ENCODE measurements at places on chromosomes 6 and 20.

DNA sequence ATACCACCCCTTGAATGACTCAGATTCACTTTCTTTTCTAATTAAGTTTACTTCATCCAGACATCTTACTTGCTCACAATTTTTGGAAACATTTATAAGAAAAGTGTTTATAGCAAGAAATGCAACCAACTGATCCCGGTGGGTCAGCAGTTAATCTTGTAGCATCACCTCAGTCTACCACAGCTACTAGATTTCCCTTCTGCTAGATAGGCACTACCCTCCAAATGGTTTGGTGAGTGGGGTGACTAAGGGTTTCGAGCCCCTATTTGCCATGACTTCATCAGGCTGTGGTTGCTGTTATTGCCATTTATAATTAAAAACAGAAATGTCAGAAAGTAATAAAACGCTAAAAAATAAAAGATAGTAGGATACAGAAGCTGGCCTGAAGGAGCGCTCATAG is 930.1 kb upstream of the GJE1 start:
- DNase-seq: no peak

- no peak for DNase-seq
Measured at GRCh38 chr20:53162251-53162835, 190.2 kb downstream of the TSHZ2 start.

GRCh38 chr6:142699391-142699790 is 245.6 kb downstream of the HIVEP2 start:
- DNase-seq: no peak

DNA sequence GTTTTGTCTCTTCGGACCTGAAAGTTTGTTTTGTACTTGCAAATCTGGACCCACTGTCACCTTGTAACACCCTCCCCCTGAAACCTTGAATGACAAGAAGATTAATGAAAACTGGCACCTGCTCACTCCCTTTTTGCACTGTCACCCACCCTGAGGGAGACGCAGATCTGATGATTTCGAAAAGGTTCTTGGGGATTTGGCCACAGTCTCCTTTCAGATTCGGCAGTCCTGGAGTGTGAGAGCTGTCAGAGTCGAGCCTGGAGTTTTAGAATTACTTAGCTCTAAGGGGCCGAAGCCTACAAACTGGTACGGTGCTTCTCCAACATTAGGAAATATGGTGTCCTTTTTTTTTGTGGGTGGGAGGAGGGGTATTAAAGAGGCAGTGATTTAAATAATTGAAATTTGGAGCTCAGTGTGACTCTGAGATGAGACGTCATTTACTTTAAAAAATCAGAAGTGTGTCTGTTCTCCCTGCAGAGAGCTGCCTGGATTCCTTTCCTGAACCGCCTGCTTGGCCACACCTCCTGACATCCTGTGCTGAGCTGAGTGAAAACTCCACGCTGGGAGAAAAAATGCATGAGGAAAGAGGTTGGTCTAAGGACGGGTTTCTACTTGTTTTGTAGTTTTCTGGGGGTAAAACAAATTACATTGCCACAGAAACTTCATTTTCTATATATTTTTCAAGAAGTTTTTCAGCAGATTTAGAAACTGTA is 447.0 kb upstream of the CDH4 start:
- no peak for DNase-seq

- DNase-seq: no peak
Measured at GRCh38 chr6:52984247-52984646, 10.8 kb downstream of the GSTA4 start.

- DNase-seq: no peak
Measured at GRCh38 chr6:161166677-161167076, 107.2 kb downstream of the AGPAT4 start.

- DNase-seq: no peak
Measured at GRCh38 chr6:22471746-22472145, 97.6 kb upstream of the HDGFL1 start.

GRCh38 chr6:141165002-141165665 is 967.6 kb upstream of the GJE1 start:
- no peak for DNase-seq

- no peak for DNase-seq
Measured at GRCh38 chr20:44756956-44757355, 11.3 kb downstream of the KCNK15 start.

GRCh38 chr20:51258582-51259165 is 235.8 kb upstream of the KCNG1 start:
- no peak for DNase-seq

DNA sequence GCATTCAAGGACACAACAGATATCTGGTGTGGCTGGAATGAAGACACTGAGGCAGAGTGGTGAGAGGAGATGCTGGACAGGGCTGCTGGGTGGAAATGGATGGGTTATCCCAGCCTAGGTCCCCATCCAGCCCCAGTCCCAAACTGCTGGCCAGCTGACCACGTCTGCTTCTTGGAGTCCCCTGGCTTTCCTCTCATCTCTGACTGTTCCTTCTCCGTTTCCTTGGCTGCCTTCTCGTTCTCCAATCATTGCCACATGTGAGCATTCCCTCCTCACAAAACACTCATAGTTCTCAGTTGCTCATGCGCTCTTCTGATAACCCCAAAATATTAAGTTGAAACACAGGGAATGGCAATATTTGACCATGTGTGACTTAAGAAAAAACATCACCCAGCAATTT is 31.5 kb downstream of the MAFB start:
- DNase-seq: no peak

GRCh38 chr6:153047386-153047785 is 44.9 kb upstream of the MTRF1L start:
- DNase-seq: no peak

GRCh38 chr6:165117121-165117520 is 192.3 kb downstream of the C6orf118 start:
- no peak for DNase-seq

DNA sequence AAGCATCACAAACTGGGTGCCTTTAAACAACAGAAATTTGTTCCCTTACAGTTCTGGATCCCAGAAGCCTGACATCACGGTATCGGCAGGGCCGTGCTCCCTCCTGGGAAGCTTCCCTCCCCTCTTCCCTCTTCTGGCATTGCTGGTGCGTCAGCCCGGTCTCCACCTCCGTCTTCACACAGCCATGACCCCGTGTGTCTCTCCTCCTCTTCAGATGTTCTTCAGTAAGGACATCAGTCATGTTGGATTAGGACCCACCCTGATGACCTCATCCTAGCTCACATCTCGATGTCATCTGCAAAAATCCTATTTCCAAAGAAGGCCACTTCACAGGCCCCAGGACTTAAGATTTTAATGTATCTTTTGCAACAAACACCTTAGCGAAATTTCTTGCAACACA is 38.4 kb upstream of the TBXT start:
- DNase-seq: no peak

GRCh38 chr6:12749531-12750379 is 33.2 kb downstream of the PHACTR1 start:
- DNase-seq: peak; percentile 65

- no peak for DNase-seq
Measured at GRCh38 chr6:166903500-166903899, 52.9 kb downstream of the RNASET2 start.

DNA sequence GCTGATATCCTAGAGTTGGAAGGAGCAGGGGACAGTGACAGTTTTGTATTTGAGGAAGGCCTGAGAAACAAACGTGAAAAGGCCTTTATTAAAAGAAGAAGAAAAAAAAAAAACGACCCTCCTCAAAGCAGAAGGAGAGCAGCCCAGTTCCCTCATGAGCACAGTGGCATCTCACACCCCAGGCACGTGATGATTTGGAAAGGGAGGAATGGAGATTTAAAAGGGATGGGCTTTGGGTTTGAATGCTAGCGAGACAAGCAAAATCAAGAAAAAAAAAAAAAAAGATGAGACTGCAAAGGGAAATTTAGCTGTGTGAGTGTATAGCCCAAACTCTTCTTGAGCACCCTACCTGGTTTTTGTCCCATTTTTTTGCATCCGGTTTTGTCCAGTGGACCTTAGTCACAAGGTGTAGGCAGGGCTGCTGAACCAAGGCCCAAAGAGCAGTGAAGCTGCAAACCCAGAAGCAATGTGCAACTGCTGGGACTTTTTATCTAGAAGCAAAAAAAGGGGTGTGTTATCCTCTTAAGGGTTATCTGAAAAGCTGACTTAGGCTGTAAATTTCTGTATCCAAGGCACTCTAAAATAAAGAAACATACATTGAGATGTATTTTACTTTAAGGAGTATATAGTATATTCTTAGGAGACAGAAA is 54.5 kb upstream of the RREB1 start:
- DNase-seq: no peak

GRCh38 chr20:57395111-57395966 is 4.1 kb downstream of the RBM38 start:
- DNase-seq: no peak

DNA sequence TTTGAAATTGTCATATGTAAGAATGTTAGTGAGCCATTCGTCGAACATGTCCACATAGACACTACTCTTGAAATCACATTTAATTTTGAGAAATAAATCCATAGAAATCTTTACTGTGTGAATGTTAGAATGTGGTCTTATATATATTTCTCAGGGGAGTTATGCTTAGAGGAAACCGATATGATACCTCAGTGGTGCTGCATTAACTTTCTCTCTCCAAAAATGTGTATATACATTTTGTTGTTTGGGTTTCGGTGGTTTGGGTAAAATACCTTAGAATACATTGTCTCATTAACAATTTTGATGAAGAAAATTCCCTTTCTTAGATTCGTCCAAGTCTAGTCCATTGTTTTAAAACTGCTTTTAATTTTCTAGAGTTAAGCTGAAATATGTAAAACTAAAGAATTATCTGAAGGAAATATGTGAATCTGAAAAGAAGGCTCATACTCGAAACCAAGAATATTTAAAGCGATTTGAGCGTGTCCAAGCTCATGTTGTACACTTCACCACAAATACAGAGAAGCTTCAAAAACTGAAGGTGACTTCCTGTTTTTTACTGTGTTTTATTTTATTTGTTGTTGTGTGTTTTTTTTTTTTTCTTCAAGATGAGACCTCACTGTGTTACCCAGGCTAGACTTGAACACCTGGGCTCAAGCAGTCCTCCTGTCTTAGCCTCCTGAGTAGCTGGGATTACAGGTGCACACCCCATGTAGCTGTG is 10.3 kb downstream of the KIZ start:
- DNase-seq: no peak

DNA sequence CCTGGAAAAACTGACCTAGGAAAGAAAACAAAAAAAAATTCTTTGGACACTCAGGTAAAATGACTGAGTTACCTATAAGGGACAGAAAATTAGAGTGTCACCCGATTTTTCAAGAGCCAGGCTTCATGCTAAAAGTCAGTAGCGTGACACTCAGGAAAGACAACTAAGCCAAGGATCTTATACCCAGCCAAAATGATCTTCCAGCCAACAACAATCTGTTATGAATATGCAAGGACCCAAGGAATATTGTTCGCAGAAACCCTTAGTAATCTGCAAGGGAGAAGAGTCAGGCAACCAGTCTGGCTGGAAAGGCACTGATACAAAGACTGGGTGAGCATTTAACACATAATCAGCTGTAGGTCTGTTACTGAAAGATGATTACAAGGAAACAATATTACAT is 203.6 kb downstream of the GMPR start:
- no peak for DNase-seq

- no peak for DNase-seq
Measured at GRCh38 chr6:11847515-11848345, 69.1 kb upstream of the ADTRP start.

DNA sequence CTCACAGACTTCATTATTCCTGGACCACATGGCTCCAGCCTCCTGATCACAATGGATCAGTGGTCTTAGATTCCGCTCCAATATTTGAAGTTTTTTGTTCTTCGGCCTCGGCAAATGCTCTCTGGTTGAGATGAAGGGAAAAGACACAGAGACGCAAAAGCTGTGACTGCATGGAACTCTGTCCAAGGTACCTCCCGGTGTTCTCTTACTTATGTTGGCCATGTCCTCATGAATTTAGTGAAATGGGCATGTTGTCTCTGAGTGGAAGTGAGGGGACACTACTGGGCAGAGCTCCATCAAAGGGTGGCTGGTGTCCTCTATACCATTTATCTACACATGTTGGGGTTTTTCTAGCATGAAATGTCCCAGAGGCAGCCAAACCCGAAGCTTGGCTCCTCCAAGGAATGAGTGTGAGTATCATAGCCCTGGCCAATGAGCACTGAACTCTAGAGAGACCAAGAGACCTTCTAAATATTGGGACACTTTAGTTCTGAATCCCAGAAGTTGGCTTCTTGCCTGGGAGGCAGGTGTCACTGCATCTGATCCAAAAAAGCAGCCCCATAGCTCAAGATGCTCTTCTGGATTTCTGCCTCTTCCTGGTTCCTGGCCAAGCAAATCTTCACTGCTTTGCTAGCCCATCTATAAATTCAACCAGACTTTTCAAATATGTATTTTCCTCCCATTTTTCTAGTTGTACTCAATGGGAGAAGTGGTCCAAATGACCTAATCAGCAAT is 34.1 kb downstream of the HLA-G start:
- no peak for DNase-seq

DNA sequence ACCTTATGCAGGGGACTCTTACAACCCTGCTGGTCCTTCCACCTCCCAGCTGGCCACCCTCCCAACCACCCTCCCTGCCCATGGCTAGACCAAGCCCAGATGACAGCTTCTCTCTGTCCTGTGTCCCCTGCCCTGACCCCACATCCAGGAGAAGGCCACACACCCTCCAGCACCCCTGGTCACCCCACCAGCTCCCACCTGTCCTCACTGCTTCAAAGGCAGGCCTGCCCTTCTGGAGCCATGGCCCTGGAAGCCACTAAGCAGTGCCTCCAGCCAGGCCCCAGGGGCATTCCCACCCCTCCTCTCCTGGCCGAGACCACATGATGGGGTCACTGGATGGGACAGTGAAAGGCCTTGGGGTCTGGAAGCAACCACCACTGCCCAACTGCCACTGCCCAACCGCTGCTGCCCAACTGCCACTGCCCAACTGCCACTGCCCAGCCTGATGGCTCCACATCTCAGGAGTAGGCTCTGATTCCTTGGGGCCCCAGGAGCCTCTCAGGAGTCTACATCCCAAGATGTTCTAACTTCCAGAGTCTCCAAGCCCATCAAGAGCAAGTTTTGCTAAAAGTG is 30.5 kb downstream of the UBD start:
- no peak for DNase-seq

- no peak for DNase-seq
Measured at GRCh38 chr20:62732031-62732760, 23.6 kb downstream of the NTSR1 start.

DNA sequence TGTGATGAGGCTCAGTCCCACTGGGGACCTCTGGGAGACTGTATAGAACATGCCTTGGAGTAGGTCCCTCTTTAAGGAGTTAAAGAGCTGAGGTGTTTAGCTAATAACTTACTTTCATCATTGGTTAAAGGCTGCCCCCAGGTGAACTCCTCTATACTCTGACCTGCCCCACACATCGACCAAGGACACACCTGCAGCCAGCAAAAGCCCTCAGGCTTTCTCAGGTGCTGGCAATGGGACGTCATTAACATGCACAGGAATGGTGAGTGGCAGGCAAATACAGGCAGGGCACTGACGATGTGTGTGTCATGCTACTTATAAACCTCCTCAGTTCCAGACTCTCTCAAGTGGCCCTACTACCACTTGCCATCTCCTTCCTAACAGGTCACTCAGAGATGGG is 366.4 kb downstream of the KIF16B start:
- no peak for DNase-seq

- no peak for DNase-seq
Measured at GRCh38 chr6:112216662-112217551, 37.5 kb downstream of the LAMA4 start.

- DNase-seq: no peak
Measured at GRCh38 chr20:17541996-17542395, 10.8 kb upstream of the BFSP1 start.
